ENCODE measurements at places on chromosomes 1 and 21.
A peak's percentile ranks its signal among the peaks of the same experiment; 100 is the strongest.

DNA sequence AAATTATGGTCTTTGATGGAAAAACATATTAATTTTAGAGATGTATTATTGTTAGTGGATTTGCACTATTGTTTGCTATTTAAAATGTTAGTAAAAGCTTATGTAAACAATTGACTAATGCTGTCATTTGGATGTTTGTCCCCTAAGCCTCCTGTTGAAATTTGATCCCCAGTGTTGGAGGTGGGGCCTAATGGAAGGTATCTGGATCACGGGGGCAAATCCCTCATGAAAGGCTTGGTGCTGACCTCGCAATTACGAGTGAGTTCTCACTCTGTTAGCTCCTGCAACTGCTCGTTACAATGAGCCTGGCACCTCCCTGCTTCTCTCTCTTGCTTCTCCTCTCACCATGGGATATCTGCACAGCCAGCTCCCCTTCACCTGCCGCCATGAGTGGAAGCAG is 14.3 kb downstream of the TMEM35B start:
- DNase-seq, result peak; percentile 30

DNA sequence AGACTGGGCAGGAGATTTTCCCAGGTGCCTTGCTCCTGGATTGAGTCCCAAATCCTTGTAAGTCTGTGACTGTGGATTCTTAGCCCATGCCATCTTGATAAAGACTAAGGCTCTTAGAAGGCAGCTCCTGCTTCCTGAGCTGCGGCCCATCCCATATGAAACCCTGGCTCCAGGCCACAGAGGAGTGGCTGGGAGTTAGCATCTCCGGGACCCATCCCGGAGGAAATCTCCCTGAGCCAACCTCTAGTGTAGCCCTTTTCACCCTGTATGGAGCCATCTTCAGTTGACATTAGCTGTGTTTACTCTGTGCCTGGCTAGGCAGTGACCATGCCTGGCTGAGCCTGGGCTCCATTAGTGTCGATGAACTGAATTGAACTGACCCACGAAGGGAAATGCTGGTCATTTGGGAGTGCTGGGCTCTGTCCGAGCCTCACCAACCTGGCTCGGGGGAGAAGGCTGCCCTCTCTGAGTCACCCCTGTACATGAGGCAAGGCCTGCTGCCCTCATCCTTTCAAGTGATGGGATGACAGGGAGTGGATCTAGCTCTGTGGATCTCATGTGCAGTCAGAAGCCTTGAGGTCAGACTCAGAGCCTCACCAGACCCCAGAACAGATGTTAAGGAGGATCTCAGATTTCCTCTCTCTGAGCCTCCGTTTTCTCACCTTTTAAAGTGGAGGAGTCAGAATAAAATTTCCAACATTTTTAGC is 37.5 kb downstream of the LGR6 start:
- no peak for DNase-seq

- no peak for DNase-seq
These were observed 42.3 kb upstream of the PWP2 start for GRCh38 chr21:44064852-44065403.

DNA sequence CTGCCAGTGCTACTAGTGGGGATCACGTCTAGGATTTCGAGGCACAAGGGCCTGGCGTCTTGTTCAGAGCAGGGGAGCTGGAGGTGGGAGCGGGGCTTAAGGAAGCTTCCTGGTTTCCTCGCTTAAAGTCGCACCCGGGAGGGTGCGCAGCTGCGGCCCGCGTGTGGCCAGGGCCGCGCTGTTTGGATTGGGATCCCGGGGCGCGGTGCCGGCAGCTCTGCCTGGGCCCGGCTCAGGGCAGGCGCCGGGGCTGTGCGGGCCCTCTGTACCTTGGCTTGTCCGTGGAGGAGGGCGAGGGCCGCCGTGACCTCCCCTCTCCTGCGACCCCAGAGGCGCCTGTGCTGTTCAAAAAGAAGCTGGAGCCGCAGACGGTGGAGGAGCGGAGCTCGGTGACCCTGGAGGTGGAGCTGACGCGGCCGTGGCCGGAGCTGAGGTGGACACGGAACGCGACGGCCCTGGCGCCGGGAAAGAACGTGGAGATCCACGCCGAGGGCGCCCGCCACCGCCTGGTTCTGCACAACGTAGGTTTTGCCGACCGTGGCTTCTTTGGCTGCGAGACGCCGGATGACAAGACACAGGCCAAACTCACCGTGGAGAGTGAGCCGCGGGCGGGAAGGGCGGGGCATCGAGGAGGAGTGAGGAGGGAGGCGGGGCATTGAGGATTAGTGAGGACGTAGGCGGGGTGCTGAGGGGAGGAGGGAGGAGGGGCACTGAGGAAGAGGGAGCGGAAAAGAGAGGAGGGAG is 67.8 kb downstream of the OBSCN start:
- DNase-seq, result peak; percentile 75

DNA sequence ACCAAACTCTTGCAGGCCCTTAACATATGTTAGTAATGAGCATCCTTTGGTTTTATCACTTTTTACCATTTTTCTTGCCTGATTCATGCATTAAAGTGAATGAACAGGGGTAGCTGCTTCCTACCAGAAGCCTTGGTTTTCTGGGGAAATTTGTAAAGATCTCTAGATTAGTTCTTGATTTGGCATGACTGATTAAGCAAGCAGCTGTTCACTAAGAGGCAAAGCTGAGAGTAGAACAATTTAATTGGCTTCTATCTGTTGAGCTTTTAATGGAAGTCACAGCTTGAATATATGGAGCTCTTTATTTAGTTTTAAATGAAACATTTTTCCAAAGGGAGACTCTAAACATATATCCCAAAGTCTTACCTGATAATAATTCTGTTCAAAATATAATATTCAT is 23.6 kb downstream of the TLCD4 start:
- DNase-seq, result no peak

- DNase-seq, result no peak
These were observed 87.6 kb downstream of the CTH start for GRCh38 chr1:70498666-70499065.

- no peak for DNase-seq
These were observed 118.9 kb downstream of the PGBD5 start for GRCh38 chr1:230307213-230307612.

- no peak for DNase-seq
These were observed 2.8 kb upstream of the C1orf162 start for GRCh38 chr1:111471012-111471411.

DNA sequence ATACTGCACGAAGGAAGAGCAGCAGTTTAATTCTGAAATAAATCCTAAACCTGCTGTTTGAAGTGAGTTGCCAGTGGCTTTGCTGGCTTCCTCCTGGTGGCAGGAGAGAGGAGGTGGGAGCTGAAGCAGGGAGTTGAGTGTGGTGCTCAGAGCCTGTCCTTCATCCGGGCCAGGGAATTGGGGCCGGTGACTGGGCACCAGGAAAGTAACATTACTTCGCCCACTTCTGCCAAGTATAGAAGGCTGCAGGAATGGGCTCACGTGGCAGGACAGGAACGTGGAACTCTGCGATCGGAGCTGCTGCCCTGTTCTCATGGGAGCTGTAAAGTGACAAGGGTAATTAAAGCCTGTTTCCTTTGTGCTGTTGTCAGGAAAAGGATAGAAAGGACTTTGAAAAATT is 8.7 kb downstream of the TOR3A start:
- no peak for DNase-seq

GRCh38 chr1:227043755-227044154 is 103.7 kb downstream of the COQ8A start:
- DNase-seq, result no peak

DNA sequence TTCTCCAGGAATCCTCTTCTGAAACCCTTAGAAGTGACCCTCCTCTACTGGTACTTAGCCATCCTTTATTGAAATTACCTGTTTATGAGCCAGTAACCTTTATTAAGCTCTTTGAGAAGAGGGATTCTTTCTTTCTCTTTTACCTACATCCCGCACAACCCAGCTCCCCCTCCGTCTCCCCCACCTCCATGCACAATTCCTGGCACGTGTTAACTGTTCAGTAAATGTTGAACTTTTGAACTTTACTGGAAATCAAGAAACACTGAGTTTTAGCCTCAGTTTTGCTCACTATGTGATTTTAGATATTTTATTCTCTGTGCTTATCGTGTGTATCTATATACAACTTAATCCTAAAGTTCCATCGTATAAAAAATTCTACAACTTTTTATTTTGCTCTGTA is 1.8 kb downstream of the TMED5 start:
- DNase-seq, result no peak

DNA sequence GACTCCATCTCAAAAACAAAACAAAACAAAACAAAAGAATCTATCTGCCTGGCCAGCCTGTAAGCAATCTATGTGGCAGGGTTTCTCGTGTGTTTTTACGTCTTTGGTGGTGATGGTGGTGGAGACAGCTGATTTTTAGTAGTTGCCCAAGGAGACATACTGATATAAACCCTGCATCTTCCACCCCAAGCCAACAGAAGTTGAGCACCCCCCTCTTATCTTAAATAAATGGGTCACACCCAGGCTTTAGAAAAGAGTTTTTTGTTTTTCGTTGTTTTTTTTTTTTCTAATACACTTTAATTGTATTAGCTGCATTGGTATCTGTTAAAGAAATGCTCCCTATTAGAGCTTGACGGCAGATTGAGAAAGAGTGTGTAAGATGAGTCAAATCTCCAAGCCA is 134.7 kb downstream of the GLUL start:
- no peak for DNase-seq

- DNase-seq, result no peak
These were observed 27.7 kb upstream of the ELAVL4 start for GRCh38 chr1:50080904-50081586.

DNA sequence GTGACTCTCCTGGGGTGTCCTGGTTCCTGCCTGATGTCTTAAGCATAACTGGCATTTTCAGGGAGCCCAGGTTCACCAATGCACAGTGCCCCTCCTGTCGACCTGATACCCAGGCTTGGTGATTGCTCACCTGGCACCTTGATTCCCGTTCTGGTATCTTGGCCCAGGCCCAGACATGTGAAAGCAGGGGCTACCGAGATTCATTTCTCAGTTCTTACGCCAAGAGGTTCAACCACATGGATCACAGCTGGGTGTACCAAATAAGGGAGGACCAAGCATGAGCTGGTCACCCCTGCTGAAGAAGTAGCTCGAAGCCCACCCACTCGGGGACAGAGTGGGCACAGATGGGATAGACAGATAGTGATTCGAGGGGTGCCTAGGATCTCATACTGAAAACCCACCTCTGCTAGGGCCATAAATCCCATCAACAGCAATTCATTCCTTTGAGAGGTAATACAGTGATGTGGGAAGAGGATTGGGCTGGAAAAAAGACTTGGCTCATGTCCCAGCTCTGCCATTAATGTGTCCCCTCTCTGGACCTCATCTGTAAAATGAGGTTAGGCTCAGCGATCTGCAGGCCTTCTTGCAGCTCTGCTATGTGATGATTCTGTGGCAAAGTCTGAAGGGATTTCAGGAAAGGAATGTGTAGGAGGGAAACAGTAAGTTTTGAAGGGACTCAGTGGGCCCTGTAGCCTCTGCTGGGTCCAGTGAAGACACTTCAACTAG is 2.7 kb downstream of the EPHX1 start:
- no peak for DNase-seq

DNA sequence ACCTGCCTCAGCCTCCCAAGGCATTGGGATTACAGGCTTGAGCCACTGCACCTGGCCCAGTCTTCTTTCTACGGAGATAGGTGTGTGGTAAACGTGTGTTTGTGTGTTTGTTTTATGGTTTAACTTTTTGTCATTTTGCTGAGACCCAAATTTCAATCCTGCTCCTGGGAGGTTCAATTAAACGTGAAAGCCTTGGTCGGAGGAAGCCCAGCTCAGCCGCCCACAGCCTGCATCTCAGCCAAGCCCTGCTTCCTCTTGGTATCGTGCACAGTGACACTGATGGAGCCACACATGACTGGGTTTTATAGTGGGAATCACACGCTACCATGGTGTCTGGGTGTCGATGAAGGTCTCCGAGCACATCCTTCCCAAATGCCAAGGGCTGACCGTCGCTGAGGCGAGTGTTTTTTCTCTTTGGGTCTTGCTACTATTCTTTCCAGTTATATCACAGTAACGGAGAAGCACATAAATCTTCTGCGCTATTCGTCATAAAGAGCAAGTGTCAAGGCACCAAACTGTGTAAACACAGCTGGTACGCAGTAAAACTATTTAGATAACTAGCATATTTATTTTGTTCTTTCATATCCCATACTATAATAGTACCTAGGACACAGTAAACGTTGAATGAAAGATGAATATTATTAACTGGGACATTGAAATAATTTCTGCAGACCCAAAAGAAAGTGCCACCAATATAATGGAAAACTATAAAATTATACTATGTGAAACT is 39.3 kb downstream of the HLCS start:
- DNase-seq, result no peak

DNA sequence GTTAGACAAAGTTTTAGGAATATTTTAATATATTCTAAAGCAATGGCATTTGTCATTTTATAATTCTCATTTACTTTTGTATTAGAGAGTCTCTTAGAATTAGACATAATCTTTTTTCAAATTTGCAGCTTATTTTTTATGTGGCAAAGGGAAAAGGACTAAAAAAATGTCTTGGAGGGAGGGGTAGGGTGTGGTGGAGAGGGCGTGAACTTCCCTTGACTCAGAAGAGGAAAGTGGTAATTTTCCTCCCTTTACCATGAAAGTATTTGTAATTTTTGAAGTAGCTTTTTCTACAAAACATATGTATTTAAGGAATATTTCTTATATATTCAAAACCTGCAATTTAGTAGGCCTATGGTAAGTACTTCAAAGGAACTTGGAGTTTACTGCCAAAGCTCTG is 6.9 kb upstream of the RABGAP1L start:
- no peak for DNase-seq

- peak; percentile 30 for DNase-seq
These were observed 19.5 kb downstream of the TEX35 start for GRCh38 chr1:178532392-178532791.

- DNase-seq, result no peak
These were observed 55.6 kb downstream of the PTPRF start for GRCh38 chr1:43586136-43586731.

DNA sequence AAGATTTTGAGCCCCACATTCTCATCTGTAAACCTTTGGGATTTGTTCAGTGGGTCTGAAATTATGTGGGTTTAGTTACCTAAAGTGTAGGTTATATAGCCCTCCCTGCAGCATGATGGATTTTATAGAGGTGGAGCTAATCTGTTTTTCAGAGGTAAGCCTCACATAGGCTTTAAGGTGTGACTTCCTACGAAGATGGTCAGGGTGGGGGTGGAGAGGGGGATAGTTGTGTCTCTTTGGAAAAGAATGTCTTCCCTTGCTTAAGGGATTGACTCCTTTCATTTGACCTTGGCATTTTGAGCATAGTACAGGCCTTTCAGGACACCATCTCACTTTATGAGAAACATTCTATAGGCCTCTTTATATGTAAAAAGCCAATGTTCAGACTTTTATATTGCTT is 3.4 kb downstream of the CACHD1 start:
- no peak for DNase-seq

All from iPS DF 19.7 (cell line).